ENCODE measurements at places on chromosomes 7 and 10. TPM values are rescaled to one million over a fixed set of nuclear protein-coding genes. Genes with fewer than 3 reads are reported as not detected.

- no peak for DNase-seq
Measured at GRCh38 chr7:45180084-45180986, 22.7 kb downstream of the RAMP3 start.

DNA sequence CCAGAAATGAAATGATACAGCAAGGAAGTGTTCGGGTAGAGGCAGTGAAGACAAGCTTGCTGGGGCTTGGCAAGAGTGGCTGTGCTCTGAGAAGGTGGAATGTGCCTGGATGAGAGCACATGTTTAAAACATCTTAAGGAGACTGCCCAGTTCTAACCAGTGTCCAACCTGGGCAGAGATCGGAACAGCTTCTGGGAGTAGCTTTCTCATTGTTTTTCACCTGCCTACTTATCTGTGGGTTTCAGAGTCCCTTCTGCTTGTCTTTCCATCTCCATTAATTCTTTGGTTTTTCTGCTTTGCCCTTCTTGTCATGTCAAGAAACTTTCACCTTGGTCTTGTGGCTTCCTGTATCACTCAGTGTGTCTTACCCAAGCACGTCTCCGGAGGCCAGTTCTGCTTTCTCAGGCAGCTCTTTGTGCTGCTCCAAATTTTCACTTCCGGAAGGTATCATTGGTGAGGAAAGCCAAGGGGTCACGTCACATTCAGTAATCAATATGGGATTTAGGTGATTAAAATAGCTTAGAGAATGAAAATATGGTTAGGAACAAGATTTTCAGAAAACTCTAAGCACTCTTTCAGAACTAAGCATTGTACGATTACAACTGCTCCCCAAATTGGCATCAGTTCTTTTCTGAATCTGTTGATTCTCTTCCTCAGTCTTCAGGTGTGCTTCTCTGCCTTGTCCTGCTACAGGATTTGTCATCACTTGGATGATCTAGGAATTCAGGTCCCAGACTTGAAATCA, 5.5 kb upstream of the LAMB4 start:
- DNase-seq, result no peak

- no peak for DNase-seq
Measured at GRCh38 chr7:50146692-50147091, 53.6 kb upstream of the ZPBP start.

DNA sequence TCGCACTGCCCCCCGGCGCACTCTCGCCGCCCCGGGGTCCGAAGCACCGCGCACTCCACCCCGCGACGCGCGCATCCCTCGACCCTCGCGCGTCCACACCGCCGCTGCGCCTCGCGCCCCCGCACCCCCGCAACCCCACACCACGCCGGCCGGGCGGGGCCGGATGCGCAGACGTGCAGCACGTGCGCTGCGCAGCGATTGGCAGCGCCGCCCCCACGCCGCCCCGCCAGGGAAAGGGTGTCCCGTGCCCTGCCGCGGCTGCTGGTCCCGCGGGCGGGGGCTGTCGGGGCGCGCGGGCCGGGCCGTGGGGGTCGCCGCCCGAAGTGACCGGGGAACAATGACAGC, 53.7 kb upstream of the KDM7A start:
- peak; percentile 65 for DNase-seq

GRCh38 chr10:96873086-96873485, 41.0 kb downstream of the LCOR start:
- DNase-seq, result no peak

DNA sequence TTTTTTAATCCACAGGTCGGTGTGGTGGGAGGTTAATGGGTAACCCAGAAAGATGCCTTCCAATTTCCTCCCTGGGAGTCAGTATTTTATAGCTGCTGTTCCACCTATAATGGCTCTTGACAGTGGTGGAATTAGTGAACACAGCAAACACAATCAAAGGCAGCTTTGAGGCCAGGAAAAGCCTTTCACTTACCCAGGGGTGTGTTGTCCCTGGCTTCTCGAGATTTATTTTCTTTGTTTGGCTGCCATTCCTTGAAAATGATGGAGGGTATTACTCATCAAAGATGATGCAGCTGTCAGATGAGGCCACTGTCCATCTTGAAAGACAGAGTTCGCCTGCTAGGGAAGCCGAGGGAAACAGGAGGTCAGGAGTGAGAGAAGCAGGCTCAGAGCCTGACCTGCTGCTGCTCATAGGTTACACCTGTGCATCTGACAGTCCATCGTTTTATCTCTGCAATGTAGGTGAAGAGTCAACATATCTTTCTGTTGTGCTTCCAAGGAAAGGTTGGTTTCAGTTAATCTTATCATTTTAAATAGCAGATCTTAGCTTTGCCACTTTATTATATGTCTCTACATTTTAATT, 221.6 kb downstream of the XPNPEP1 start:
- no peak for DNase-seq

DNA sequence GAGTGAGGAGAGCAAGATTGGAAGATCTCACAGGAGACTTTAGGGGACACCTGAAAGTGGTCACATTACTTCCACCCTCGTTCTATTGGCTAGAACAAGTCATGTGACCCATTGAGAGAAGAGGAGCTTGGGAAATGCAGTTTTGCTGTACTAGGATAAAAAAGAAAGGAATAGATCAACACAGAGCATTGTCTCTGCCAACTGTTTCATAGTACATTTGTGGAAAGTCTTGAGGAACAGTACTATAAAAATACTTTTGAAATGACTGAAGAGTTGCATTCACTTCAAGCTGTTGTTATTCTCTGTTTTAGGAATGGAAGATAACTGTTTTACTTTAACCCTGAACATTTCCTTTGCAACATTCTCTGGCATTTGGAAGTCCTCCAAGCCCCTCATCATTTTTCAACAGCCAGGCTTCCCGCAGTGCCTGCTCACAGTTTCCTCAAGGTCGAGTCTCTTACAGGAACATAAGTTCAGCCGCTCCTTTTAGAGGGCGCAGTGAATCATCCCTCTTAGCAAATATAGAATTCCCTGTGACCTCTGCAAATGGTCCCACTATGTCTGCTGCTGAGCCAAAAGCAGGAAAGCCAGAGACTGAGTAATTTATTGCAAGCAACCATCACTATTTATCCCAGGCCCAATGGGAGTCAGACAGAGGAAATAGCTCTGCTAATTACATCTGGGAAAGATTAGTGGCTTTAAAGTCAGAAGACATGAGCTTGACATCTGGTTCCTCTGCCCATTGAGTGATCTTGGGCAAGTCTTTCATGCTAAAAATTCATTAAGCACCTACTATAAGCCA, 40.7 kb downstream of the MRPL32 start:
- no peak for DNase-seq

DNA sequence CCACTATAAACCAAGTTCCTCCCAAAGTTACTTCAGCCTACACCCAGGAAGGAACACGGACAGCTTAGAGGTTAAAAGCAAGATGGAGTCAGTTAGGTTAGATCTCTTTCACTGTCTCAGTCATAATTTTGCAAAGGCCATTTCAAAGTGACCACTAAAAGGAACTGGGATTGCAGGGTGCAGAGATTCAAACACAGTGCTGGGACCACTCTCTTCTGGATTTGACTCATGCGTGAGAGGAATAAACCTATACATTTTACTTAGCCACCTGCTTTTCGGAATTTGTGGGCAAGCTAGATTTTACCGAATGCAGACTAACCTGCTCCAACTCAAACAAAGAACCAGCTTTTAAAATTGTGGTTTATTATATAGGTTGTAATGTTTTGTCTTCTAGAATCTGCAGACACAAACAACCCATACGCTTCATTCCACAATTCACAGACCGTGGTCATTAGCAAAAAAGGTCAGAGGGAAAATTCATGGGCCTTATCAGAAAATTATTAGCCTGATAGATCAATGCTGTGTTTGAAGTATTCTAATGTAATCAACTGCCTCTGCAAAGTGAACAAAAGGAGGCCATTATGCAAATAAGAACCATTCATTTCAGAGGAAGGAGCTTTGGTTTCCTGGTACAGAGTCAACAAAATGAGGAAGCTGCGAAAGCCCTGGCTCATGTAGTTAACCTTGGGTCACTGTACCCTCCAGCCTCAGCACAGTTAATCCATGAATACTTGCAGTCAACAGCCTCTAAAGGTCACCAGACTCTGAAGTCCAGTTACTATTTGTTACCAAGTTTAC, 342.7 kb upstream of the KLF6 start:
- DNase-seq, result no peak

GRCh38 chr7:111678986-111679385, 116.7 kb upstream of the IMMP2L start:
- no peak for DNase-seq

DNA sequence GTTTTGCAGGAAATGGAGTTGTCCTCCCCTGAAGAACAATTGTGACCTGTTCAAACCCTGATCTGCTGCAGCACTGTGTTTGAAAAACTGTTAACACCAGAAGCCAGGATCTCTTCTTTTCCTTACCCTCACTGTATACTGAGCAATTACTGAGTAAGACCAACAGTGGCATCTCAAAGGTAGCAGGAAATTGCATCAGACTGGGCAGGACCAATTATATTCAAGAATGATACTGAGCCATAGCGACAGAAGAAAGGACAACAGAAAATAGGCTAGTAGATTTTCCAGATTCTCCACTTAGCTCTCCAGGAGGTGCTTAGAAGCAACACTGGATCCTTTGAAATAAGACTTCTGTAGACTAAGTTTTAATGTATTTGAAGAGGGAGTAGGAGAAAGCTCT, 57.4 kb upstream of the INHBA start:
- DNase-seq, result no peak

Gene EPHA1
- 0.12 TPM for polyA plus RNA-seq

GRCh38 chr10:123997486-123998196, 95.8 kb downstream of the CHST15 start:
- no peak for DNase-seq

GRCh38 chr10:113442336-113442735, 110.5 kb upstream of the HABP2 start:
- DNase-seq, result no peak

DNA sequence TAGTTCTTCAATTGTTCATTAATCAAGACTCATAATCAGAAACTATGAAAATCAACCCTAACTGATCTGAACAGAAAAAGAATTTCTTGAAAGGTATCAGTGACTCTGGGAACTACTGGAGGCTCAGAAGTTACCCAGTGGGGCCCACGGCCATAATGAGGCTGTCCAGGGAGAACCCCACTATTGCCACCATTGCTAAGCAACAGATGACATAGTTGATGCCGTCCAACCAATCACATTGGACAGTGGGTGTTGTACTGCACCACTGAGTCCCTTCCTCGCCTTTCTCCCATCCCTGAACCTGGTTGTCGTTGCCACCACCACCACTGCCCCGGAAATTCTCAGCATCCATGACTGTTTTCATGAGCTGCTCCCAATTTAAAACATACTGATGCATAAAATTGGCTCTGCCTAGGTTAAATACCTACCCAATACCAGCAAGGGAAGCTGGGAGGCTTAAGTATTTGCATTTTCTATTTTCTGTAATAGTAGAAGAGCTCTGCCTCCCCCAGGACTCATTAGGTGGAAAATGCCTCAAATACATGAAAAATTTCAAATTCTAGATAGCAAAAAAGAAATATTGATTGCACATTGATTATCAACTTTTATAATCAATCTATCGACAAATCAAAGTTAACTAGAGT, 26.7 kb upstream of the USP6NL start:
- no peak for DNase-seq

DNA sequence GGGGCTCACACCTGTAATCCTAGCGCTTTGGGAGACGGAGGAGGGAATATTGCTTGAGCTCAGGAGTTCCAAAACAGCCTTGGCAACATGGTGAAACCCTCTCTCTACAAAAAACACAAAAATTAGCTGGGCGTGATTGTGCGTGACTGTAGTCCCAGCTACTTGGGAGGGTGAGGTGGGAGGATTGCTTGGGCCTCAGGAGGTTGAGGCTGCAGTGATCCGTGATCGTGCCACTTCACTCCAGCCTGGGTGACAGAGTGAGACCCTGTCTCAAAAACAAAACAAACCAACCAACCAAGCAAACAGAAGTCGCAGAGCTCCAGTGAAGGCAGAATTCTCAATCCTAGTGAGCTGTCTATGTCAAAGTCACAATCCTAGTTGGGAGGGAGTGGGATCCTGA, 14.3 kb upstream of the STN1 start:
- DNase-seq, result no peak

GRCh38 chr7:27868131-27868550, 128.2 kb downstream of the TAX1BP1 start:
- DNase-seq, result no peak

- no peak for DNase-seq
Measured at GRCh38 chr7:95899919-95900513, 127.7 kb downstream of the DYNC1I1 start.

Gene SFMBT2
- polyA plus RNA-seq, result 4.2 TPM

DNA sequence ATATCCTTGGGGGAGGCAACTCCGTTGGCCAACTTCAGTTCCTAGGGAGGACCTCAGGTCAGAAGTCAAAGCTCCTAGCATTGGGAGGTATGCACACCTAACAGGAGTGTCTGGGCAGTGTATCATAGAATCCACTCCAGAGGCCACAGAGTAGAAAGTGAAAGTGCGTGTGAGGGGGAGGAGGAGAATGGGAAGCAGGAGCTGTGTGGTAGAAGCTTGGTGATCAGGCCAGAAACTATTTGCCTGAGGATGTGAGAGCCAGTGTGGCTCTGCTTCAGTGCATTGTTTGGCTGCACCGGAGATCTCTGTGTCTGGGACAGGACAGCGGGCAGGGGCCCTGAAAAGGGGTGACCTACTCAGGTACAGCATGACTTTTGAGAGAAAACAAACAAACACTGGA, 557.4 kb upstream of the VSTM2A start:
- DNase-seq, result peak; percentile 13

- DNase-seq, result no peak
Measured at GRCh38 chr7:151371266-151371665, 29.7 kb downstream of the NUB1 start.

- no peak for DNase-seq
Measured at GRCh38 chr7:71539615-71540014, 407.7 kb downstream of the GALNT17 start.

Gene SPAG6
- 0.01 TPM for polyA plus RNA-seq

Gene TAS2R60
- polyA plus RNA-seq, result not detected

DNA sequence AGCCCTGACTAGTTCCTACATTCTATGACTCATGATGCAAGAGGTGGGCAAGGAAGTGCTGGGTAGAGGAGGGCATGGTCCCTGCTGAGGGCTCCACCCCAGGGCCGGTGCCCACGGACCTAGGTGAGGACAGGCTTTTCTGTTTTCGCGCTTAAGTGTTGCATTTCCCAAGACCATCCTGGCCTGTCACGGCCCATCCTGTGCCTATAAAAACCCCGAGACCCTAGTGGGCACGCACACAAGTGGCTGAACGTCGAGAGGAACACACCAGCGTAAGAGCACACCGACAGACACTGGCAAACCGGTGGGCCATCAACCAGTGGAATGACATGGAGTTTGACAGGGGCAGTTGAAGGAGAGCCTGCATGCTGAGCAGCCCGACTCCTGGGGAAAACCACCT, 680.7 kb upstream of the GHITM start:
- no peak for DNase-seq

Gene SMARCD3
- 175 TPM for polyA plus RNA-seq

DNA sequence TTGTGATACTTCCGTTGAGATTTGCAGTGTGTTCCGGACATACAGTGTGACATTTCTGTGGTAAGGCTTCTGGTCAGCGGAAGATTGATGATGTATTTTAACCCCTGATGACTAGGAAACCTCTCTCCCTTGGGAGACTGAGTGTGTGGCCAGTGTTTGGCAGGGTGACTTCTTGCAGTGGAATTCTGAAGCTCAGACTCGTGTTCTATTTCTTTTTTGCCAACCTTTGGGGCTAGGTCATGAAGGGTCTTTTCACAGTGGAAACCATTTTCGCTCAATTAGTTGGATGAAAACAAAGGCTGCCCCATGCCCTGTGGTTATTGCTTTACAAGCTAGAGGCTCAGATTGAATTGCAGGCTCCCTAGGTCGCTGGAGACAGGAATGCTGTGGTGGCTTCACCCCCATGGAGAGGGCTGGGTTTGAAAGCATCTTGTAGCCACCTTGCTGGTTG, 288.9 kb downstream of the BBS9 start:
- DNase-seq, result no peak

- DNase-seq, result no peak
Measured at GRCh38 chr7:78905436-78905835, 548.0 kb downstream of the MAGI2 start.
